ENCODE measurements at places on chromosomes 5 and 9.

DNA sequence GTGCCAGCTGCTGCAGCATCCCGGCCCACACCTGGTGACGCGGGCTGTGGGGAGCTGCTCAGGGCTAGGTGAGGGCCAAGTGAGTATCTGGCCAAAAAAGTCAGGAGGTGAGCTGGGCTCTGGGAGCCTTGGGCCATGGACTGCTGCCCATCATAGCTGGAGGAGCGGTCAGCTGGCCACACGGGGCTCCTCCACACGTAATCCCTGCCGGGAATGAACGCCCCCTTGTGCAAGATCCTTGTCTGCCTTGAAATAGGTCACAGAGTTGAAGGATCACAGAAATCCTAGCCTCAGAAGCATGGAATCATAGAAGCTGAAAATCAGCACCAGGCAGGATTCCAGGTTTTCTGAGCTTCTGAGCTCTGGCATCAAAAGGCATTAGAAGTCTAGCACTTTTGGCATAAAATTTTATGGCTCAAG lies 16.8 kb upstream of the COL27A1 start:
- DNase-seq, result no peak

GRCh38 chr5:80860924-80861613 lies 99.1 kb upstream of the RASGRF2 start:
- DNase-seq, result no peak

DNA sequence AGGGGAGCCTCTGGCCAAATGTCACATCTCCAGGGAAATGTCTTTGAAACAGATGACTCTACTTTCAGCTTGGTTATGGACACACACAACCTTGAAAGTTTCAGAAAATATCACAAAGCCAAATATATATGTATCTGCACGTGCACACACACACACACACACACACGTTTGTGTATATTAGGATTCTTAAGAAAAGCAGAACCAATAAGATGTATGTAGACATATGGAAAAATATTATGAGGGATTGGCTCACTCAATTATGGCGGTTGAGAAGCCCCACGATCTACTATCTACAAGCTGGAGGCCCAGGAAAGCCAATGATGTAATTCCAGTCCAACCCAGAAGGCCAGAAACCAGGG lies 194.9 kb downstream of the PALM2AKAP2 start:
- DNase-seq, result no peak

- no peak for DNase-seq
Measured at GRCh38 chr5:72599065-72599433, 91.8 kb upstream of the ZNF366 start.

- no peak for DNase-seq
Measured at GRCh38 chr9:27382975-27383374, 86.0 kb upstream of the EQTN start.

- no peak for DNase-seq
Measured at GRCh38 chr5:139658928-139659667, 10.9 kb downstream of the CXXC5 start.

DNA sequence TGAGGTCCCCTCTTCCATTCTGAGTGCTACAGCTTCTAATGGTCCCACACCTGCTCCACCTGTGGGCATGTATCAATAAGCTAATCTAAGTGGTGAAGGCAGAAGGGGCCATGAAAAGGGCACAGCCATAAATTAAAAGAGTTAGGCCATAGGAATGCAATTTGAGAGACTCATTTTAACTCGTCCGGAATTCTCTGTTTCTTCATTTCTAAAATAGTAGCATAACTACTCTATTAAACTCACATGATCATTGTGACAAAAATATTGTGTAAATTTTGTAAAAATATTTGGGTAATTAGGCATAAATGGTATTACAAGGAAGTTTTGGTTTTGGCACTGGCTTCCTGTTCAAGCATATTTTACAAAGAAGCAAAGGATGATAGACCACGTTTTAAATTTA lies 103.1 kb upstream of the TXNDC8 start:
- DNase-seq, result no peak

- no peak for DNase-seq
Measured at GRCh38 chr9:27785714-27786100, 212.4 kb upstream of the C9orf72 start.

DNA sequence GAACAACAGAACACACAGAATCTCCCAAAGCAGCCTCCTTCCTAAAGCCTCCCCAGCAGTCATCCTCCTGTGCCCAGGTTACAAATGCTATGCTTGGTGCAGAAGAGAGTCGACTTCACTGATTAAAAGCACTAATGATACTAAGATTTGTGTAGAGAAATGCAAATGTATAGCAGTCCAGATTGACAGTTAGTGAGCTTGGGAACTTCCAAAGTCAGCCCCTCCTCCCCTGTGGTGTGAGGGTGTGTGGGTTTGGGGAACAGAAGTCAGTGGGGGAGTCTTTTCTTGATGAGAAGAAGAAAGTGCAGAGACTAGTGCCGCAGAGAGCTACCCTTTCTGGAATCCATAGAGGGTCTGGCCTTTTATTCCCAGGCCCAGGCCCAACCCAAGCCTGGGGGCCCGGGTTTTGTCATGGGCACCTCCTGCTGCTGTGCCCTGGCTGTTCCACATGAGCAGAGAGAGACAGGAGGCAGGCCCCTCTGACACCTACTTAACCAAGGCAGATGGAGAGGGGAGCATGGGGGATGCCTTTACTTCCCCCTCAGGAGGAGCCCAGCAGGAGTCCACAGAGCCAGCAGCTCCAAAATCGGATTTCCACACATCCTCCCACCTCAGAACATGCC lies 173.3 kb downstream of the DENND1A start:
- no peak for DNase-seq

DNA sequence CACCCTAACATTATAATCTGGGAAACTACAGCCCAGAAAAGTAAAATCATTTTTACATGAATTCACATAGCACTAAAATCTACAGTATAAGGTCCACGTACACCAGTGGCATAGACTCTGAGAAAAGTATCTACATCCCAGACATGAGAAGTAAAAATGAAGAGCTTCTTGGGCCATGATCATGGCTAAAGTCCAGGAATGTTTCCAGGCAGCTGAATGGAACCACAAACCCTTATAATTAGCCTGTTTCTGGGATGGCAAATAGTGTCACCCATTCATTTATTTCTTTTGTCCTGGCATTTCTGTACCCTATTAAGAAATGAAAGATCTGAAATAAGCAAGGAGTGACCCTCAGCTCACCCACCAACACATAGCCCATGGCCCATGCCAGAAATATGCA lies 217.9 kb downstream of the SPOCK1 start:
- DNase-seq, result no peak

DNA sequence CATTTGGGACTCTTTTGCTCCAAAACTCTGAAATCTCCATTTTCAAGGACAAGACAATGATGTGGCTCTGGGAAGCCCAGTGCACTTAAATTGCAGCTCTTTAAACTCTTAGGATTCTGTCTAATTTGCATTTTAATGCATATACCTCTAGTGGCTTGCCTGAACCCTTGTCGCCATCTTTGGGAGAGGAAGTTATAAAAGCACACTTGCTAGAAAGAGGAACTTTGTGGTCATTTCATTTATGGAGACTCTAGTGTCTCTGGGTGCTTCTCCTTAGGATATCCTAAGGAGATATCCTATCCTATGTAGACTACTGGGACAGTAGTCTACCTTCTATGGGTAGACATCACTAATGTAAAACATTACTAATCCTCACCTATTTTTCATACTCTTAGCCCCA lies 77.3 kb upstream of the SLC1A3 start:
- no peak for DNase-seq

DNA sequence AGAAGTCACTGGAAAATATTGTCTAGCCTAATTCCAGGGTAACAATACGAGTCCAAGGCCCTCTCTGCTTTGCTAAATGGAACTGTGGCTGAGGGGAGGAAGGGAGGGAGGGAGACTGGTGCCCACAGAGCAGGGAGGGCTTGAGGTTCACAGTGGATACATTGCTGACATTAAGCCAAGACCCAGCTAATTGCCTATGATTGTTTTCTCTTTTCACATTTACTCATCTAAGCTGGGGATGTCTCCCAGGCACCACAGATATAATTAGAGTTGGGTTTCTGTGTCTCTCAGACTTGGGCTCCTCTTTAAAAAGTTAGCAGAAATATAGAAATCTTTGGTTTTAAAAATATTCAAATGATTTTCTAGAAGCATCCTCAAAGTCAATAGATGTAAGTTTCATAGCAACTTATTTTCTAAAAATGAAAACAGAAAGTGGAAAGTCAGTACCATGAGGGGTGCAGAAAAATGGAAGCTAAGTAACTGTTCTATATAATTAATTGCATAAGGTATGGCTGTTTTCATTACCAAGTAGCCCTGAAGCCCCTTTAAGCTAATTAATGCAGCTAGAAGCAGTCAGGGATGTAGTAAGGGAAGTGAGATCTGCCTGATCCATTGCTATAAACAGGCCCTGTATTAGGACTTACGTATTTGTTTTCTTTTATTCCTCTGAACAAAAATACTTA lies 259.8 kb downstream of the NDUFS4 start:
- DNase-seq, result peak; percentile 16

GRCh38 chr5:123154886-123155445 lies 65.9 kb downstream of the PRDM6 start:
- DNase-seq, result no peak

GRCh38 chr9:21591221-21592062 lies 109.3 kb upstream of the IFNE start:
- DNase-seq, result no peak

DNA sequence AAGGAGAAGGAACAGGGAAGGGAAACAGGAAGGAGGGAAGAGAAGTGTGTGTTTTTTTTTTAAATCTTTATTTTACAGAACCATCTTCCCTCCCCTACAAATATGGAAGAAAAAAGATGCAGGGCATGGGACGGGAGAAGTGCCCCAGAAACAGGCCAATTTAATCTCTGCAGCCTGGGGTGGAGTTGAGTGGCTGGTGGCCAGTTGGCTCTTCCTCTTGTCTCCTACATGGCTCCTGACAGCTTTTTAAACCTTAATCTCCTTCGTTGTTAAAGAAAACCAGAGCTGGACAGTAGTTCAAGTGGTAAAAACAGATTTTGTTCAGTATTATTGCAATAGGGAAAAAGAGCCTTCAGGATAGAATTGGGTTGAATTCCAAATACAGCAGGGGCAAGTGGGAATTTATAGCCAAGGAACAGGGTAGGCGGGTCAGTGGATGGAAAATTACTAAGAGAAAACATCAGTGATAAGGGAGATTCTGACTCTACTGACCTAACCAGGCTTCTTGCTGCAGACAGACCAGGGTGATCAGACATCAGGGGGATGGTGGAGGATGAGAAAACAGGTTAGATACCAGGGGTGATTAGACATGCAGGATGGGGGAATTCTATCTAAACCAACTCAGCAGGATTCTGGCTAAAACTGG lies 125.1 kb upstream of the CLINT1 start:
- no peak for DNase-seq

DNA sequence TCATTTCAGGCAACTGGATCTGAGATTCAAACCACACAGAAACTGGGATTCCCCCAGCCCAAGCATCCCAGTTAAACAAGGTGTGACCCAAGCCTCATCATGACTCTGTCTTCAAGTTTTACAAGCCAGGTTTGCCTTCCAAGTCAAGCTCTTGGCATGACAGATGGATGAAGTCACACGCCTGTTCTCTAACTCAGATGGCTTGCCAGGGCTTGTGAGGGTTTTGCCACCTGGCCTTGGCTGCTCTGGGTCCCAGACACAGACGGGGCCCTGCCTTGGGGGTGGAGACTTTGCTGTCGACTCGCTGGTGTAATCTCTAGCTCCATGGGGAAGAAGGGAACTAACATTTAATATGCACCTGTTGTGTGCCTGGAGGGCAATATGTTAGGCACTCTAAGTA lies 95.8 kb upstream of the RARS1 start:
- DNase-seq, result no peak

GRCh38 chr9:22992780-22993179 lies 546.2 kb downstream of the DMRTA1 start:
- no peak for DNase-seq

GRCh38 chr5:115983519-115983918 lies 21.2 kb downstream of the LVRN start:
- DNase-seq, result no peak

- no peak for DNase-seq
Measured at GRCh38 chr5:73748510-73749400, 122.8 kb downstream of the ARHGEF28 start.

- no peak for DNase-seq
Measured at GRCh38 chr5:31410089-31410488, 121.8 kb downstream of the DROSHA start.

DNA sequence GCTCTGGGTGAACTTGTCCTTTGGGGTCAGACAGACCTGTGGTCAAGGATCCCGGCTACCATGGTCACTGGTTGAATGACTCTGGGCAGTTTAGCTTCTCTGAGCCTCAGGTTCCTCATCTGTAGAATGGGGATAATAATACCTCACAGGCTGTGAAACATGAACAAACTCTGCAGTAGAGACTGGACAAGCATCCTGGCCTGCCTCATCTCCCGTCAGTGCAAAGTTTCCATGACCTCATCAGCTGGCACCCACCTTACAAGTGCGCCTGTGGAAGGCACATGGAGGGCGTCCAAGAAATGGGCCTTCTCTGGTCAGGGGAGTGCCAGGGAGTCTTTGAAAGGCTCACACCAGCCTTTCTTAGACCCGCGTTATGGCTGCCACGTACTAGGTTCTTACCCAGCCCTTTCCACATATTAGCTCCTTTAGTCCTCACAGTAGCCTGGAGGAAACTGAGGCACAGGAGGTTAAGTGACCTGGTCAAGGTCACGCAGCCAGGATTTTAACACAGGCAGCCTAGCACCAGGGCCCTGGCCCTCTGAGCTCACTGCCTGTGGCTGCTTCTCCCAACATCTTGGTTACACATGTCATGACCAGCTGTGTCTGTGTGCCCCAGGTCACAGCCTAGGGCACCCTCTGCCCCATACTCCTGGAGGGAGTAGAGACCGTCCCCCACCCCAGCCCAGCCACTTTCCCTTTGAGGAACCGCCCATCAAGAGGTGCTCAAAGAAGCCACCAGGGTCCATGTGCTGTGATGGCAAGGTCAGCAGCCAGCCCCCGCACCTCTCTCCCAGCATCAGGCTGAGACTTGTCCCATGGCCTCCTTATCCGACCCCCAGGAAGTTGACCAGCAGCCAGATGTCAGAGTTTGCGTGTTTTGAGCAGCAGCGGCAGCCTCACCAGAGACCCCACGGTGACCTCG lies 39.4 kb upstream of the RPL26L1 start:
- DNase-seq, result no peak

DNA sequence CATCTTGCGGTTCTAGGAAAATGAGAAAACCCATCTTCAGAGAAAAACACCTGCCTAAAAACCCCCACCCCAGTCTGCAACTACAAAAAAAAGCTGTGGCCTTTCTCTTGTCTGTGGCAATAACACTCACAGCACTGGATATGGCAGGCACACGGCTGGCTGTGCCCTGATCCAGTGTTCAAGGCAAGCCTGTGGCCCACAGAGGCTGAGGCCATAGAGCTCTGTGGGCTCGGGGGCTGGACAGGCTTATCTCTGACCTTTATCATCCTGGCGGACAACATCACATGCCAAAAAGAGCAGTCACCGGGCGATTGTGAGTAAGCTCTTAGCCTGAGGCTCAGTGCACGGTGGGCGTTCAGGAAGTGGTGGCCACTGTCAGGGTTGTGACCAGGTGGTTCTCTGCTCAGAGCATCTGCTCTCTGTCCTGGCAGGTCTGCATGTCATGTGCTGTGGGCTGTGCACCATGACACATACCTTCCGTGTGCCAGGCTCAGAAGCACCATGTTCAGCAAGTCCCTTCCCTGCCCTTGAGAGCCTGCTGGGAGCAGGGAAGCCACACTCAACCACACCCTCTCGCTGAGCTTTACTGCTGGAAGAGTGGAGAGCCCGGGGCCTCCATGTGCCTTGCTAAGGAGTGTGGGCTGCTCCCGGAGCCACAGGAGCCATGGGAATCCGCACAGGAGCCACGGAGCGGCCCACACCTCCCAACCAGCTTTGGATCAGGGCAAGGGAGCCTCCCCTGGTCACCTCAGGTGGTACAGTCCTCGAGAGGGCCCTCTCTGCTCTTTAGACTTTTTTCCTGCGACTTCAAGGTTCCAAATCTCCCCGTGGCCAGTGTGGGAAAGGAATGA lies 34.6 kb upstream of the WDR38 start:
- no peak for DNase-seq
